IPS-NIHi11 (cell line): ENCODE measurements at places on chromosomes 12 and 14.

DNA sequence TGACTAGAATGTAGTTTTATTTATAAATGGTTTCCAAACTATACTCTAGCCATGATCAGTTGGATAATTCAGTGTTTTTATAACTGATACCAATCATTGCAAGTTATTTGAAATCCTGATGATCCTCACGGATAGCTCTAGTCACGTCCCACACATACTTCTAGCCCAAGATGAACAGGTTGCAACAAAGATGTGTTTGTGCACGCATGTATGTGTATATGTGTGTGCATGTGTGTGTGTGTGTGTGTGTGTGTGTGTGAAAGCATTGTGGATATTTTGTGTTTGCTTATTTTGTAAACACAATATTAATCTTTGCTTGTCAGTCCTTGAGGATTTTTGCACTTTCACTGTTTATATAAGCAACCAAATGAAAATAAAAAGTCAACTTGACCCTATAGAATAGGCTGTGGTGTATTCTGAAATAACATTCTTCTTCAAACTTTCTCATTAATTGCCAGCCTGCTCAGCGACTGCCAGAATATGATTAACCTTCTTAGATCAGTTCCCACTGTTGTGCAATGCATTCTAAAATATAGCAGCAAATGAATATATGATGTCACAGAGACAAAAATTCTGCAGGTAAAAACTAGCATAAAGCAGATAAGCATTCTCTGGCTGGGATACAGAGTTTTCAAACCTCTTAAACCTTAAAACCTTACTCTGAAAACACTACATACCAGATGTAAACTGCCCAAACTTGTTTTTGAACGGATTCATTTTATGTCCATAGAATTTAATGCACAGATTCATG lies 48.8 kb upstream of the HIF1A start:
- no peak for DNase-seq

- no peak for DNase-seq
These were observed 73.1 kb upstream of the ACTN1 start for GRCh38 chr14:69052181-69052601.

DNA sequence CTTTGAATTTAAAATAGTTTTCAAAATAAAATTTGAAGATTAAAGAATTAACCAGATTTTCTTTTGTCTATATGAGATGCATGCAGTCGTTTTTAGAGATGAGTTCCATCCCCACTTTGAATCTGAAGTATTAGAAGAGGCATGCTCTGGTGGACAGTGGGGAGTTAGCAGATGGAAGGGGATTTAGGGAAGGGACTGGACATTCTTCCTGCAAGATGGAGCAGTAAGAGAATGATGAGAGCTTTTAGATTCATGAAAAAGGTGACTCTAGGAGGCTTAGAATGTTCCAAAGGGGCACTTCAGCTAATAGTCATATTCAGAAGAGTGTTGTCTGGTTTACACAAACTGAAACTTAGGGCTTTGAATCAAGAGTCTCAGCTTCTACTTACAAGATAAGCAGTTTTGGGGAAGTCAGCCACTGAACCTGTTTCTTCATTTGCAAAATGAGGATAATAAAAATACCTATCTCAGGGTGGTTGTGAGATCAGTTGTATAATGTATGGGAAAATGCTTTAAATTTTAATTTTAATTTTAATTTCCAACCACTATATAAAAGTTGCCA lies 3.7 kb downstream of the ZBTB1 start:
- DNase-seq = no peak

- peak; percentile 44 for DNase-seq
These were observed 62.4 kb upstream of the PSMC1 start for GRCh38 chr14:90193925-90194324.
